Central memory CD4-positive, alpha-beta T cell (primary cell): ENCODE measurements at places on chromosomes 16 and 17.

- DNase-seq = no peak
Observed at GRCh38 chr16:85136213-85136701, 24.0 kb upstream of the CIBAR2 start.

GRCh38 chr16:4306470-4307214 is 9.2 kb upstream of the GLIS2 start:
- peak; percentile 50 for DNase-seq

DNA sequence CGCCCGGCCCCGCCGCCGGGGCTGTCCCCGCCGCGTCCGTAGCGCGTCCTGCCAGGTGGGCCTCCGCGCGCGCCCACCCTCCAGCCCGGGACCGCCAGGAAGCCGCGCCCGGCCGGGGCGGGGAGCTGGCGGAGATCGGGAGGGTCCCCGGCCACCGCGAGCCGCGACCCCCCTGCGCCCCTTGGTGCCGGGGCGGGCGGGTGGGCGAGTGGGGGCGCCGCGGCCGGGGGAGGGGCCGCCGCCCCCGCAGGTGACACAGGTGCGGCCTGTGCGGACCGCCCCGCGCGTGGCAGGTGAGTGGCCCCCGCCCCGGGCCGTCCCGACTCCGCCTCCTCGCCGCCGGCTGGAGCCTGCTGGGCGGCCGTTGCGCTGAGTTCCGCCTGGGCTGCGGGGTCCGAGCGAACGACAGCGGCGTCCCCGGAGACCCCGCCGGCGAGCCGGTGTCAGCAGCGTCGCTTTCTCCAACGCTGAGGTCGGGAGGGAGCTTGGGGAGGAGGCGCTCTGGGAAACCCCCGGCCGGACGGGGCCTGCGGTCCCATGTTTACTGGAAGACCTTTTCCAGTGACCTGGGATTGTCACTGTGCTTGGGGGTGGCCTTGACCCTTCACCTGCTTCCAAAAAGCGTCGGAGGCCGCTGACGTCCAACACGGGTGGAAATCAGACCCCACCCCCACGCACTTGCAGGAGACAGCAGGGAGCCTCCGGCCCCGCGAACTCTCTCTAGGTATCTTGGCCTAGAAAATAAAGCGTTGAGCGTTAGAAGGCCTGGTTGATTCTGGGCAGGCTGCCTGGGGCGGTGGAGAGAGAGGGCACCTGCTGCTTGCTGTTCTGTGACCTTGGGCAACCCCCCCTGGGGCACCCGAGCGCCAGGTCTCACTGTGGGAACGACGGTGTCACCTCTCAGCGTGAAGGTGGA is 542 bp downstream of the KLHL36 start:
- peak; percentile 35 for DNase-seq

GRCh38 chr16:26742040-26742439 is 324.7 kb upstream of the C16orf82 start:
- no peak for DNase-seq

GRCh38 chr17:37274461-37274860 is 101.3 kb upstream of the C17orf78 start:
- no peak for DNase-seq

DNA sequence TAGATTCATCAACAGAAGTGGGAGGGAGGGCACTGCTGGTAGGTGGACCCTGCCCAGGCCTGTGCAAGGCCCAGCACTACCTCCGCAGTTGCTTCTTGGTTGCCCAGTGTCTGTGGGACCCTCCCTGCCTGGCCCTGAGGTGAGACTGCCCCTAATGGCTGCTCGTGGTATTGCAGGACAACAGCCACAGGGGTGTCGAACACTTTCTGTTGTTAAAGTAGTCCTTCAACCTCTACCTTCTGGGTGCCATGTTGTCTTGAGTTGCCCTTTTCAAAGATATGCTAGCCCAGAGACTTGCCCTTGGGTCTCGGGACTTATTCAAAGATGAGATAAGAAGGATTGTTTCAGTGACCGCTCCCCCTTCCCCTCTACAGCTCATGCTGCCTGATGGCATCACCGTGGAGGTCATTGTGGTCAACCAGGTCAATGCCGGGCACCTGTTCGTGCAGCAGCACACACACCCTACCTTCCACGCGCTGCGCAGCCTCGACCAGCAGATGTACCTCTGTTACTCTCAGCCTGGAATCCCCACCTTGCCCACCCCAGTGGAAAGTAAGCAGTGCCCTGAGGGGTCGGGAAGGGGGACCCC is 29.1 kb downstream of the AKAP1 start:
- peak; percentile 34 for DNase-seq

GRCh38 chr16:56910654-56911539 is 21.0 kb upstream of the HERPUD1 start:
- no peak for DNase-seq

GRCh38 chr17:83131401-83132011 is 52.1 kb downstream of the METRNL start:
- DNase-seq = no peak

DNA sequence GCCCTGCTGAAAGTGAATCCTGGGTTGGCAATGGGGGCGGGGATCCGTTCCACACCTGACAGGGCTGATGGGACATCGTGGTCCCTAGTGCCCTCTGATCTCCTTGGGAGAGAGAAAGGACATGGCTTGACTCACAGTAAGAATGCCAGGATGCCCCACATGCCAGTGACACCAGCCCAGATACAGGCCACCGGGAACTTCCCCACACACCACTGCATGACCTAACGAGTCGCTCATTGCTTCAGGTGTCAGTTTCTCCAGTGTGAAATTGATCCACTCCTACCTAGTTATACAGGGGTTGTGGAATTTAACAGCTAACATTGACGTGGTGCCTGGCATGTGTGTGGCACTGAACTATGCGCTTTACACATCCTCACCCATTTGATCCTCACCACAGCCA is 7.5 kb downstream of the CD300LG start:
- DNase-seq = no peak

- DNase-seq = no peak
Observed at GRCh38 chr16:56233795-56234566, 42.7 kb downstream of the GNAO1 start.

DNA sequence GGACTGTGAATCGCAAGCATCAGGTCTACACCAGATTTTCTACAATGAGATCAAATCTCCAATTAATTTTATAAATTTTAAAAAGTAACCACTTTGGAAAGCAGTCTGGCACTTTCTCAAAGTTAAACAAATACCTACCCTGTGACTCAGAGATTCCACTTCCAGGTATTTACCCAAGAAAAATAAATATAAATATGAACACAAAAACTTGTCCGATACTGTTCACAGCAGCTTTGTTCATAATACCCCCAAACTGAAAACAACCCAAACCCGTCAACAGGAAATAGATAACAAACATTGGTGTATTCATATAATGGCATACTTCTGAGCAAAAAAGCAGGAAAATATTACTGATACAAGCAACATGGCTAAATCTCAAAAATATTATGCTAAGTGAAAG is 12.1 kb downstream of the ZDHHC7 start:
- DNase-seq = no peak

GRCh38 chr16:84766978-84767773 is 52.6 kb upstream of the CRISPLD2 start:
- DNase-seq = no peak

- no peak for DNase-seq
Observed at GRCh38 chr17:71067669-71068407, 898.5 kb downstream of the KCNJ2 start.

GRCh38 chr16:7675628-7676027 is 343.0 kb downstream of the RBFOX1 start:
- DNase-seq = no peak

DNA sequence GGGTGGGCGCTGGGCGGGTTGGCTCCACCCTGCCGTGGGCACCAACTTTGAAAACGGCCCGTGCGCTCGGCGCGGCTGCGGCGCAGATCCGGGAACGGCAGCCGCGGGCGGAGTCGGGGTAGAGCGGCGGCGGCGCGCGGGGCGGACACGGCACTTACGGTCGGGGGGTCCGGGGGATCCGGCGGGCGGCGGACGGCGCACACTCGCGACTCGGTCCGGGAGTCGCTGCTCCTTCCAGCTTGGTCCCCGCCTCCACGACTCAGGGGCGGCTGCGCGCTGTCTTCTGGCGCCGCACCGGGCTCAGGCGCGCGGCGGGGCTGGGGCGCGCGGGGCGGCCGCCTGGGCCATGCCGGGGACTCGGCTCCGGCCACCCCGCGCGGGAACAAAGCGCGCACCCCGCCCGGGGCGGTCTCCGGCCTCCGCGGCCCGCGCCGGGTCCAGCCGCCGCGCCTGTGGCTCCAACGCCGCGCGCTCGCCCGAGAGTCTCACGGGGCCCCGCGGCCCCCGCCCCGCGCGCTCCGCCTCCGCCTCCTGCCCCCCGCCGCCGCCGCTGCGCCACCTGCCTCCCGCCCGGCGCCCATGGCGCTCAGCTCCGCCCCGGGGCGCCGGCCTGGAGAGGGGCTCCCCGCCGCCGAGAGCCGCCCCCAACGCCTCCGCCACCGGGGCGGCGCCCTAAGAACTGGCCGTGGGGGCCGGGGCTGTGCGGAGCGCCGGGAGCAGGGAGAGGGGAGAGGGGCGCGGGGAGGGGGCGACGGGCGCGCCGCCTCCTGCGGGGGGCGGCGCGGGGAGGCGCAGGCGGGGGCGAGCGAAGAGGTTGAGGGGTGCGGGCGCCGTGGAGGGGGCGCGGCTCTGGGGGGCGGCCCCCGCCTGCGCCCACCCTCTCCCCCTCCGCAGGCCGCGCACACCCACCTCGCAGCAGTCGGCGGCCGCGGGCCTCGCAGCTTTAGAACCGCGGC is 35.9 kb downstream of the CBFA2T3 start:
- no peak for DNase-seq

GRCh38 chr16:28986492-28986891 is 1.6 kb downstream of the LAT start:
- no peak for DNase-seq

GRCh38 chr17:45782889-45783592 is 1.1 kb upstream of the CRHR1 start:
- DNase-seq = no peak

- no peak for DNase-seq
Observed at GRCh38 chr16:10877472-10877946, 507 bp downstream of the CIITA start.

DNA sequence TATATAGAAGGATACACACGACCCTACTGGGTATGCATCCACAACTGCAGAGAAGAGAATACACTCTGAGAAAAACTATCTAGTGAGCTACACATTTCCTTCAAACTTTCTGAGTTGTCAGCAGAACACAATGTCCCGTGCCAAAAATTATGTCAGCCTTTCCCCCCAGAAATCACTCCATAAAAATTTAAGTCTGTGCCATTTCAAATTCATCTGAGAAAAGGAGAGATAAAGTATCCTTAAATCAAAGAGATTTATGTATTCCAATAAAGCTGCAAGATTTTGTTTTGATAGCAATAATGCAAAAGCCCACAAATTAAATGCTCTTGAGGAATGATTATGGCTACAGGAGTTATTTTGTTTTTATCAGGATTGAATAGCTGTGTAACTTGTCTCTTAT is 760.1 kb downstream of the CDH11 start:
- DNase-seq = no peak

DNA sequence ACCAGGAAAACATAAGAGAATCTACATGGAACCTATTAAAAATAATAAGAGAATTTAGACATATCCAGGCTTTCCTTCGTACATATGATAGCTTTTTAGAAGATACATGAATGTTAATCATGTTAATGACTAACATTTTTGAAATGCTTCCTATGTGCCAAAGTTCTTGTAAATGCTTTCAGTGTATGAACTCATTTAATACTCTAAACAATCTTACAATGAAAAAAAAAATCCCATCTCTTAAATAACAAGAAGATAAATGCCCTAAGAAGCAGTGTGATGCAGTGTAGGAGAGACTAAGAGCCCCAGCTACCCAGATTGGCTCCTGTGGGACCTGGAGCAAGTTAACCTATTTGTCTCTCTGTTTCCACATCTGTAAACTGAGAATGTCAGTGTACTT is 220.4 kb upstream of the MYOCD start:
- DNase-seq = no peak

GRCh38 chr16:56709443-56710040 is 20.4 kb upstream of the NUP93 start:
- no peak for DNase-seq

DNA sequence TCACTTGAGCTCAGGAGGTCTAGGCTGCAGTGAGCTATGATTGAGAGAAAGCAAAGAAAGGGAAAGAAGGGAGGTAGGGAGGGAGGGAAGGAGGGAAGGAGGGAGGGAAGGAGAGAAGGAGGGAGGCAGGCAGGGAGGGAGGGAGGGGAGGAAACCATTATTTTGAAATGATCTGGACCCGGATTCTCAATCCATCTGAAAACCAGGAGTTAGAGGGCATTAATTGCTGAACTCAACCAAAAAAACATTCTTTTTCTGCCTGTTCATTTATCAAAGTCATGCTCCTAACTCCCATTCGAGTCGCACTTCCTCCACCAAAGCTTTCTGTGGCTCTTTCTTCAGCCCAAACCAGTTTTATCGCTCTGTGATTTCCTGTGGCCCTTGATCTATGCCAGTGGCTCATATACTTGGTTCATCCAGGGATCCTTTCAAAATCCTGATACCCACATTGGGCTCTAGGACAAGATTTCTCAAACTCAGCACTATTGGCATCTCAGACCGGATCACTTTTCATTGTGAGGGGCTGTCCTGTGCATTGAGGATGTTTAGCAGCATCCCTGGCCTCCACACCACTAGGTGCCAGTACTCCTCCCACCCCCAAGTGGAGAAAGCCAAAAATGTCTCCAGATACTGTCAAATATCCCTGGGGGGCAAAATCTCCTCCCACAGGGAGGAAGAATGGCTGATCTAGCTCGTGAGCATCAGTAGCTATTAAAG is 38.2 kb downstream of the CMTM4 start:
- DNase-seq = no peak

GRCh38 chr17:9021158-9021991 is at the start of gene NTN1:
NTN1 (plus strand) TSS chr17:9021510; CDS start chr17:9022374, 864 bp downstream.
- peak; percentile 48 for DNase-seq

DNA sequence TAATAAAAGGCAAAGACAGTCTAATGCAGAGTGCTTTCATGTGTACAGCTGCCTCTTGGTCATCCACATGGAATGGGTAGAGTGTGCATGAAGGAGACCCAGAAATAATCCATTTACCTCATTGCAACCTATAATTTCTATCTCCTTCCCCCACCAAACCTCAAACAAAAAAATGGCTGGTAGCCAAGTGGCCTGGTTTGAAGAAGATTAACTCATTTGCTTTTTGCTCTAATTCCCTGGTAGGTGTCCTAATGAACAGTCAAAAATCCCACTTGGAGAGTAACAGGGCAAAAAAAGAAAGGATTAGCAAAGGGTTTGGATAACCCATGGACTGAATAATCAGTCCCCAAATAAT is 13.0 kb upstream of the LYRM9 start:
- no peak for DNase-seq

- DNase-seq = no peak
Observed at GRCh38 chr17:42818379-42818778, 5.7 kb downstream of the BECN1 start.

GRCh38 chr17:80786470-80786869 is 205.2 kb upstream of the CHMP6 start:
- DNase-seq = no peak

DNA sequence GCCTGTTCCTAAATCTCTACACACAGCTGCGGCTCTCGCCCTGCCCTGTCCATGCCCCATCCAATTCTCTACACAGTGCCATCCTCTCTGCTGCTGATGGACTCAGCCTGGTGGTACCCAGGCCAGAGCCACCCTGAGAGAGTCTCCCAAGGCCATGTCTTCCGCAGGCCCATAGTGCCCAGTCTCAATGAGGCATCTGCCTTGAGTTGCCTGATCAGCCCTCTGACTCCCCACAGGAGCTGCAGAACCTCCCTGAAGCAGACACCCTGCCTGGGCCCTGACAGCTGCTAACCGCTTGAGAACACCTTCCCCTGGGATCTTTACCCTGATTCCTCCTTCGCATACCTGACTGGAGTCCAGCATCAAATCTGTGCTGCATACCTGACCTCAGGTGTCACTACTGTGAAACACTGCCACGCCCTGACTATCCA is 13.3 kb downstream of the TSPOAP1 start:
- no peak for DNase-seq
